ENCODE measurements at places on chromosomes 12 and 14. TPM values are rescaled to one million over a fixed set of nuclear protein-coding genes. Genes with fewer than 3 reads are reported as not detected.

The TM9SF1 gene
- total RNA-seq = 41.9 TPM

GRCh38 chr14:77980475-77981321, 180.8 kb downstream of the ADCK1 start:
- no peaks in the 10 kb centered on the region for H3K27me3 ChIP-seq
- H3K4me1 ChIP-seq = no peaks in the 10 kb centered on the region
- peak overlapping the region; percentile 58 for H3K4me3 ChIP-seq
- no peaks in the 10 kb centered on the region for H3K36me3 ChIP-seq

DNA sequence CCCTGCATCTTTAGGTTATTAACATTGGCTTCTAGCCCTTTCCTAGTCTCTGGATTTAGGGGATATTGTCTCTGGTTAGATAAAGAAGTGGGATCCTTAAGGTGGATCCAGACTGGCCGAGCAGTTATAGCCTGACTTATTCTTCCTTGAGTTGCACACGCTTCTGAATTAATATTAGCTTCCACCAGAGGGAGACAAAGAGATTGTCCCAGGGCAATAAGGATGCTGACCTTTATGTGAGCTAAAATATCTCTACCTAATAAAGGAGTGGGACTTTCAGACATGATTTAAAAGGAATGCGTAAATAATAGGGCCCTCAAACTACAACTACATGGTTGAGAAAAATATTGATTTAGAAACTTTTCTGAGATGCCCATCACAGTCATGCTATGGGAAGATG, 139.7 kb downstream of the SLCO1B3 start:
- H3K27me3 ChIP-seq = no peaks in the 10 kb centered on the region
- H3K36me3 ChIP-seq = no peaks in the 10 kb centered on the region
- no peak overlapping the region for H3K27ac ChIP-seq
- no peak overlapping the region for H3K4me3 ChIP-seq

GRCh38 chr12:32466986-32467711, 67.8 kb downstream of the FGD4 start:
- no peak overlapping the region for H3K4me3 ChIP-seq
- peaks cover 5% of the 10 kb centered on the region for H3K36me3 ChIP-seq
- no peak for DNase-seq
- peaks cover 17% of the 10 kb centered on the region for H3K4me1 ChIP-seq
- no peak overlapping the region for H3K27ac ChIP-seq
- H3K27me3 ChIP-seq = no peaks in the 10 kb centered on the region

GRCh38 chr12:11759899-11760298, 110.4 kb downstream of the ETV6 start:
- no peak for DNase-seq
- H3K4me3 ChIP-seq = no peak overlapping the region
- H3K36me3 ChIP-seq = no peaks in the 10 kb centered on the region
- H3K27ac ChIP-seq = no peak overlapping the region
- H3K4me1 ChIP-seq = peaks cover 16% of the 10 kb centered on the region

- H3K4me3 ChIP-seq = peak within 1 kb of the TSS; percentile 80
- H3K36me3 ChIP-seq = no peaks in the 10 kb centered on the region
- peak within 1 kb of the TSS; percentile 88 for H3K27ac ChIP-seq
- peaks cover 13% of the 10 kb centered on the region for H3K4me1 ChIP-seq
- DNase-seq = peak; percentile 87
These were observed at the start of gene PIP4K2C for GRCh38 chr12:57590864-57591781. Gene PIP4K2C, plus strand, starts transcription at chr12:57591192. Its CDS starts 98 bp downstream, at chr12:57591290.

GRCh38 chr12:12495536-12495935, 67.1 kb downstream of the DUSP16 start:
- 0 out of 2 replicates have a peak, but pooled peaks cover 4% of the 10 kb centered on the region for H3K36me3 ChIP-seq
- H3K27ac ChIP-seq = no peak overlapping the region
- H3K4me1 ChIP-seq = peaks cover 14% of the 10 kb centered on the region
- no peak overlapping the region for H3K4me3 ChIP-seq
- DNase-seq = no peak

The PLXNC1 gene
- 41.3 TPM for total RNA-seq

The RNU6-8 gene
- not detected for total RNA-seq

GRCh38 chr14:80956102-80956501, 681 bp downstream of the TSHR start:
- DNase-seq = no peak
- no peak overlapping the region for H3K4me3 ChIP-seq
- H3K27ac ChIP-seq = no peak overlapping the region
- peaks cover 4% of the 10 kb centered on the region for H3K27me3 ChIP-seq
- no peaks in the 10 kb centered on the region for H3K36me3 ChIP-seq

- no peaks in the 10 kb centered on the region for H3K27me3 ChIP-seq
- no peak for DNase-seq
- H3K27ac ChIP-seq = no peak overlapping the region
- H3K36me3 ChIP-seq = no peaks in the 10 kb centered on the region
- no peaks in the 10 kb centered on the region for H3K4me1 ChIP-seq
- H3K4me3 ChIP-seq = no peak overlapping the region
These were observed 63.9 kb downstream of the BEGAIN start for GRCh38 chr14:100523131-100523842.

The PLEKHD1 gene
- 0.50 TPM for total RNA-seq

DNA sequence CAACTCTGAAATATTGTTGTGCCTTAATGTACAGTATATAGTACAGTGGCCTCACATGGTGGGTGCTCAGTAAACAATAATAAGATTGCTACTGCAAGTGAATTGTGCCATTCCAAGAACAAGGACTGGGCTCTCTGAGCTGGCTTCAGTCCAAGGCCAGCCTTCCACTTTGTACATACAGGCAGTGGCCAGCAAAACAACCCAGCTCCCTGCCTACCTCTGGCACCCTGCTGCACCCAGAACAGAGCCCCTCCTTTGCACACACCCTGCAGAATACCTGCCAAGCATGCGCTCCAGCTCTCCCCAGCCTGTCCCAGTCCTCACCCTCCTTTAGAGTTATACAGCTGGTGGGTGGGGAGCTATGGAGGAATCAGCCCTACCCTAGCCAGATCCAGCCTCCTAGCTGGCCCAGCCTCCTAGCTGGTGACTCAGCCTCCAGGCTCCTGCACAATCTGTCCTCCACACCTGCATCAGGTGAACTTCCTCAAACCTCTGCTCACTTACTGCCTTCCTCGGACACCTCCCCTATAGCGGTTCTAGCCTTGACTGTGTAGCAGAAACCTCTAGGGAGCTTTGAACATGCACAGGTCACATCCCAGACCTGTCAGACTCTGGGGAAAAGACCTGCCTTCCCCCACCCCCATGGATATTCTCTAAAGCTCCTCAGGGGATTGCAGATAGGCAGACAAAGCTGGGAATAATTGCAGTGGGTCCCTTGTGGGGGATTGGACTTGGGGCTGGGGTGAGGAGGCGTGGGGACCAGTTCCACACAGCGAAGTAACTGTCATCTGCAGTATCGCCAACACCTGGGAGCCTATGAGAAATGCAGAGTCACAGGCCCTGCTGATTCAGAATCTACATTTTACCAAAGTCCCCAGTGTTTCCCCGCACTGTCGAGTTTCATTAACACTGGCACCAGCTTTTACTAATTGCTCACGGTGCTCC, 17.9 kb downstream of the ZDHHC22 start:
- H3K27ac ChIP-seq = no peak overlapping the region
- H3K4me1 ChIP-seq = 0 out of 2 replicates have a peak, but pooled peaks cover 5% of the 10 kb centered on the region
- H3K4me3 ChIP-seq = no peak overlapping the region
- no peaks in the 10 kb centered on the region for H3K36me3 ChIP-seq
- DNase-seq = no peak

The PAX9 gene
- 7.2 TPM for total RNA-seq

GRCh38 chr12:110312581-110313360, 31.7 kb downstream of the ATP2A2 start:
- no peak overlapping the region for H3K27ac ChIP-seq
- DNase-seq = no peak
- no peaks in the 10 kb centered on the region for H3K4me1 ChIP-seq
- no peaks in the 10 kb centered on the region for H3K36me3 ChIP-seq
- no peaks in the 10 kb centered on the region for H3K27me3 ChIP-seq

- no peaks in the 10 kb centered on the region for H3K4me1 ChIP-seq
- no peak for DNase-seq
- no peaks in the 10 kb centered on the region for H3K27me3 ChIP-seq
- no peak overlapping the region for H3K4me3 ChIP-seq
These were observed 51.8 kb upstream of the PSMC1 start for GRCh38 chr14:90204516-90204915.

- DNase-seq = no peak
- H3K27me3 ChIP-seq = no peaks in the 10 kb centered on the region
- no peak overlapping the region for H3K4me3 ChIP-seq
- no peak overlapping the region for H3K27ac ChIP-seq
- H3K36me3 ChIP-seq = no peaks in the 10 kb centered on the region
- H3K4me1 ChIP-seq = no peaks in the 10 kb centered on the region
These were observed 7.3 kb upstream of the EDDM3B start for GRCh38 chr14:20760950-20761349.

GRCh38 chr12:131990066-131990979, 40.6 kb downstream of the EP400 start:
- peaks cover 2% of the 10 kb centered on the region for H3K36me3 ChIP-seq
- no peak overlapping the region for H3K27ac ChIP-seq
- no peak for DNase-seq
- H3K4me1 ChIP-seq = no peaks in the 10 kb centered on the region

The IQSEC3 gene
- total RNA-seq = 0.19 TPM

Measured in Caco-2 (cell line).